Tibial nerve (tissue), 4 donors: ENCODE measurements at places on chromosomes 1 and 21.

DNA sequence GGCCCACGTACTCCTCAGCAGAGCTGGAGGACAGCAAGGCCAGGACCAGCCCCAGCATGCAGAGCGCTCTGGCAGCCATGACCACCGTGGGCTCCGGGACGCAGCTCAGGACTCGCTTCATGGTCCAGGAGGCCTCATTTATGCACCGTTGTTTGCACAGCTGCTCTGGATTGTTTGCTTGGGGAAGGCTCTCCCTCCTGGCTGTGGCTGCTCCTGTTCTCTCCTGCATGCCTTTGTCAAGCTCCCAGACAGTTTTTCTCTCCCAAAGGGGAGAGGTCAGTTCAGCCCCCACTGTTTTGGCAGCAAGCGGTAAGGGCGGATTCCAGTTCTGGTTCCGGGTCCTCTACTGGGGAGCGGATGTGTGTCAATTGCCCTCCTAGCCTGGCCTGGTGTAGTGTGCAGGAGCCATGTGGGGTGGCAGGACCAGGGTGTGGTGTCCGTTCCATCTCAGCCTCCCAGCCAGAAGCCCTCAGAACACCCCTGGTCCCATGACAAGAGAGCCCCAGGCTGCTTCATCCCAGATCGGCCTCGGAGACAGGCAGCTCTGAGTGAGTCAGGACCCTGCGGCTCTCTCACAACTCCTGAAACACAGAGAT is at the start of gene TFF3:
Gene TFF3, minus strand, starts transcription at position 114 of the 596 bp plus-strand sequence. Its CDS starts 35 bp downstream, at position 79.
- DNase-seq, result no peak

DNA sequence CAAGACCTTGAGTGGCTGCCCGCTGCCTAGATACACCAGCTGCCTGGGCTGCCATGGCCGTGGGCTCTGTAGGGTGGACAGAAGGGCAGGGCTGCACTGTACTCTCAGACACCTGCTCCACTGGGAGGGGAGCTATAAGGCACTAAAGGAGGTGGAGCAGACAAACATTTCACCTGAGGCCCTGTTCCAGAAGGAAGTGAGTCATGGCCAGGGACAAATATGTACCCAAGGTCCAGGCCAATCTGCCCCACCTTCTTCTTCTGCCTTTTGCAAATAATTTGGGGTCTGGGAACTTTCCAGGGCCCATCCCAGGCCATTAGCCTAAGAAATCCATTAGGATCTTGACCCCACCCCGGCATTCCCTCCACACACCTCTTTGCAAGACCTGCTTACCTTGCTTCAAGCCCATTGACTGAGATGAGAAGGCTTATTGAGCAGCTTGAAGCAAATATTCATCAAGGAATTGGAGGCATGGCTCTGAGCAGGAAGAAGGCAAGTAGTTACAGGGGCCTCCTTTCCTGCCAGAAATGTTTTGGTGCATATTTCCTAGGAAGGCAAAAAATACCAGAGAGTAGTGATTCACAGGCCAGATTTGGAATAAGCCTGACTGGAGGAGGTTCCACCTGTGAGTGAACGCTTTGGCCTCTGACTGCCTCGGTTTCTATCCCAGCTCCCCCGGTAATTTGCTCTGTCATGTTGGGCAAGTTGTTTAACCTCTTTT is at the start of gene CAPN8:
Gene CAPN8, minus strand, starts transcription at position 110 of the 721 bp plus-strand sequence. Its CDS starts 55 bp downstream, at position 55.
- no peak for DNase-seq

DNA sequence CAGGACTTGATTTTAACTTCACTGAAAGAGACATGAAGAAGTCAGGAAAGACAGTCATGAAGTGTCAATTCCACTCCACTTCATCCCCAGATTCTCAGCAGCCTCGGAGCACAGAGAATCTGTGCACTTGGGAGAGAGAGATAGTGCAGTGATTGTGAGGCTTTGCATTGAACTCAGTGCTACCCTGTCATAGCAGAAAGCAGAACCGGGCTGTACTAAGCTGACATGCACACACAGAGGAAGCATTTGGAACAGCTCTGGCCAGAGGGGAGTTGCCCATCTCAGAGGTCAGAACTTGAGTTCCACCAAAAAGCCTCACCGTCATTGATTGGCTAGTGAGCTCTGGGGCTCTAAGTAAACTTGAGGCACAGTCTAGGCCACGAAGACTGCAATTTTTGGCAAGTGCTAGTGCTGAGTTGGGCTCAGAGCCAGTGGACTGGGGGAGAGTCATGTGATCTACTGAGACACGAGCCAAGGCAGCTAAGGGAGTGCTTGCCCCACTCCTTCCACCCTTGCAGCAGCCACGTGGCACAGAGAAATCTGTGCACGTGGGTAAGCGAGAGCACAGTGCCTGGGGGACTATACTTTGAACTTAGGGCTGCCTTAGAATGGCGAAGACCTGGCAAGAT is 810.2 kb upstream of the ADAMTS5 start:
- no peak for DNase-seq

DNA sequence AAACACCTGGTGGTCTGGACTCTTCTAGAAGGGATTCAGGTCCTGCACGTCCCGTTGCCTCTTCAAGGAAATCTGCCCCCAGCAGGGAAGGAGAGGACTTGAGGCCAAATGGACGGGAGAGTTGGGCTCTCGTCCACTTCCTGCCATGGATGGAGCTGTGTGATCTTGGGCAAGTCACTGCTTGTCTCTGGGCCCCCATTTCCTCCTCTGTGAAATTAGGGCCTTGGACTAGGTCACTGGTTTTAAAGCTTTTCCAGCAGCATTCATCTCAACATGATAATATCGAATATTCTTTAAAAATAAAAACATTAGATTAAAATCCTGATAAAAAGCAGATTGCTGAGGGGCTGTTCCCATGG is 26.9 kb downstream of the LHX4 start:
- no peak for DNase-seq

- no peak for DNase-seq
These were observed 276.3 kb downstream of the MATN1 start for GRCh38 chr1:30447080-30447479.

- no peak for DNase-seq
These were observed at the start of gene PAX7 for GRCh38 chr1:18630511-18631495. PAX7 (plus strand) TSS chr1:18630846; CDS start chr1:18631604, 758 bp downstream.

GRCh38 chr21:34360488-34361241 is 3.1 kb upstream of the KCNE2 start:
- DNase-seq, result no peak

DNA sequence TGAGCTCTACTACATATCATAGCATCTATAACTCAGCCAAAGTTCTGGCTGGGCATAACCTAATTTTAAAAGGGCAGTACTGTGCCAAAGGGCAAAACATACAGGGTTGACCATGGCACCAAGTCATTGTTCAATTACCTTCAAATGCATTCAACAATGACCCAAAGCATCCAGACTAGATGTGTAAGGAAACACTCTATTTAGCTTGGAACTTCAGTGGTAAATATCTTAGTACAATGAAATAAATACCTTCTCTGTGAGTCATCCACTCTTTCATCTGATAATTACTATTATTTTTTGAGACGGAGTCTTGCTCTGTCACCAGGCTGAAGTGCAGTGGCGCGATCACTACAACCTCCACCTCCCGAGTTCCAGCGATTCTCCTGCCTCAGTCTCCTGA is 70.0 kb downstream of the NVL start:
- no peak for DNase-seq

DNA sequence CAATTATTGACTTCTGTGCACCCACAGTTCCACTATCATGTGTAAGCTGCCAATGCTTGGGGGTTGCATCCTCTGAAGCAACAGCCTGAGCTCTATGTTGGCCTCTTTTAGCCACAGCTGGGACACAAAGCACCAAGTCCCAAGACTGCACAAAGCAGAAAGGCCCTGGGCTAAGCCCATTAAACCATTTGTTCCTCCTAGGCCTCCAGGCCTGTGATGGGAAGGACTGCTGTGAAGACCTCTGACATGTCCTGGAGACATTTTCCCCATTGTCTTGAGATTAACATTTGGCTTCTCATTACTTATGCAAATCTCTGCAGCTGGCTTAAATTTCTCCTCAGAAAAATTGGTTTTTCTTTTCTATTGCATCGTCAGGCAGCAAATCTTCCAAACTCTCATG is 123.7 kb upstream of the DEPDC1 start:
- no peak for DNase-seq

DNA sequence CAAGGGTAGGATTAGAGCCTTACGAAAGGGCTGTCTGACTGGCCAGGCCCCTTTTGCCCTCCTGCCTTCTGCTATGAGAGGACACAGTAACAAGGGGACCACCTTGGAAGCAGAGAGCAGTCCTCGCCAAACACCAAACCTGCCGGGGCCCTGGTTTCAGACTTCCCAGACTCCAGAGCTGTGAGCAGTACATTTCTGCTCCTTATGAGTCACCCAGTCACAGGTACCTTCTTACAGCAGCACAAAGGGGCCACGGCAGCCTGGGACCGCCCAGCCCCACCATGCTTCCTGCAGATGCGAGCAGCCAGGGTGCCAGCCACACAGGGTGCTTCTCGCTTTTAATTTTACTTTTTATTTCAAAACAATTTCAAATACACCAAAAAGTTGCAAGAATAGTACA is 17.2 kb upstream of the POFUT2 start:
- DNase-seq, result no peak

GRCh38 chr21:31908106-31909031 is 35.5 kb downstream of the HUNK start:
- DNase-seq, result no peak

- no peak for DNase-seq
These were observed 1.6 kb downstream of the KDM1A start for GRCh38 chr1:23020706-23021405.

DNA sequence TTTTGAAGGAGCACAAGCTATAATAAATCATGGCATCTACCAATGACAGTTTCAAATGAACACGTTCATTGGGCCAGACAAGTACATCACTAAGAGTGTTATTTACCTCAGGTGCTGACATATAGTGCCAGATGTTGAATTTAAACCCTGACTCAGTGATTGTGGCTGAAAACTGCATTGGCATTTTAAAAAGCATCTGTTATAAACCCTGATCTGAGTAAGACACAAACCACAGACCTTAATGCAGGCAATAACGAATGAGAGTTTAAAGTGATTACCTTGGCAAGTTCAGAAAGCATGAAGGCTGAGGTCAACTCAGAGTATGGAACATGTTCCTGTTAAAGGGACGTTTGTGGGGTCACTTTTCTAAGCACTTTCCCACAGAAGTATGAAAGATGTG is 865.1 kb upstream of the TMPRSS15 start:
- DNase-seq, result no peak

DNA sequence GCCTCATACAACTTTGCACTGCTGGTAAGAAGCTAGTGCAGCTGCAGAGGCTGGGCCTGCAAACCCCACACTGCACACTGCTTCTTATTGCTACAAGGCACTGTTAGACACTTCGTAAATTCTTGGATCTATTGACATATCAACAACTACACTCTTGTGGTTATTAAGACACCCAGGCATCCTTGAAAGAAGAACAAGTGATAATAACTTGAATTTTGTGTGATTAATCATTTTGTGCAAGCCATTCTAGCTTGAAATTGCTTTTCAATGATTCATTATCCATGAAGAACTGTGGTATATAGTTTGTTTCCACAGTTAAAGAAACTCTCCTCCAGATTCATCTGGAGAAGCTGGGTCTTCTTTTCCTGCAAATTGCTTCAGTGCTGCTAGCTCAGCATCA is 33.7 kb upstream of the IFI44L start:
- no peak for DNase-seq

DNA sequence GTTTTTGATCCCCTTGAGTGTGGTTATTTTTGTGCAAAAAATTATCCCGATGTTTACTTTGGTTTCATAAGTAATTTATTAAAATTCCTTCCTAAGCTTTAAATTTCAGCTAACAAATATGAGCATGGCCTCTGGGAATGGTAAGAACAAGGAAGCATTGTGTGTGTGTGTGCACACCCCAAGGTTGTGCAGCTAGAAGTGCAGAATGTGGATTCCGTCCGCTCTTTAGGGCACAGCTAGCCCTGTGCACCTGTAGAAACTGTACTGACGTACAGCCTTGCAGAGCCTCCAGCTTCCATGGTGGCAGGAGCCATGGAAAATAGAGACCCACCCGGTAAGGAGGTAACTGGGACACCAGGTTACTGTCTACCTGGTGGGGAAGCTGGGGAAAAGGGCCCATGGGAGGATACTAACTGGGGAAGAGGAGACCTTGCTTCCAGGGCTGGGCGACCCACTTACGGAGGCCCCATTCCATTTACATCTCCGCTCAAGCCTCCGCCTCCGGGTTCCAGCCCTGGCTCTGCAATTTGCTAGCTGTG is 54.7 kb downstream of the B3GALT5 start:
- no peak for DNase-seq

DNA sequence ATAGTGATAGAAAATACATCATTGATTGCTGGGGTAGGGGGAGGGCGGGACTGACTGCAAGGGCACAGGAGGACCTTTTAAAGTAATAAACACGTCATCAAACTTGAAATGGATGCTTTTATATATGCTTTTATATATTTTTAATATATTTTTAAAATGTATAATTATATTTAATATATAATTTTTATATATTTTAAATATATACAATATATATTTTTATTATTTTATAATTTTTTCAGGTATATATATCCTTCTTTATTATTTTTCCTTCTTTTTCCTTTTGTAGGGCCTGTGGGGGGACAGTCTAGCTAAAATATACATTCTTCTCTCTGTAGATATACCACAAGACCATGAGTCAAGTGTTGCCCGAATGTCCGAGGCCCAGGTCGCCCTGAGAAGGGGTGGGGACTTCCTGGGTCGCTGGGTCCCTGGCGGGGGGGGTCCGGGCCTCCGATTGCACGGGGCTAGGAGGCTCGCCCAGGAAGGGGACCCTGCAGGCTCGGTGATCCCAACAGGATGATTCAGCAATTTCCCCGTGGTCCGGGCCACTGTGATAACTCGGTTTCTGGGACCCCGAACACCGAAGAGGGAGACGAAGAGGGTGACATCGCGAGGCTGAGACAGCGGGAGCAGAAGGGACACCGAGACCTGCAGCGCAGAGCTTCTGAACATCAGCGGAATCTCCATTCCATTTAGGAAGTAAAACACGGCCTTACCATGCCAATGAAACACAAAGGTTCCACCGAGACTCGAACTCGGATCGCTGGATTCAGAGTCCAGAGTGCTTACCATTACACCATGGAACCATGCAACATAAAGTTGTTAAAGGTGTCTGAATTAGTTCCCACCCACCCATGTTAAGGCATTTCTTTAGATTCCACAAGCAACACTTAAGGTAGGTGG is 112.5 kb upstream of the NBPF11 start:
- no peak for DNase-seq

GRCh38 chr1:154744352-154745035 is 125.6 kb downstream of the KCNN3 start:
- no peak for DNase-seq

- DNase-seq, result no peak
These were observed 28.8 kb upstream of the TRIM17 start for GRCh38 chr1:228445490-228445842.

- no peak for DNase-seq
These were observed 200.4 kb upstream of the FGGY start for GRCh38 chr1:59096501-59096900.

GRCh38 chr21:36422279-36423098 is 37.3 kb downstream of the CHAF1B start:
- no peak for DNase-seq
